ENCODE measurements at places on chromosomes 16 and 17. TPM values are rescaled to one million over a fixed set of nuclear protein-coding genes. Genes with fewer than 3 reads are reported as not detected.

DNA sequence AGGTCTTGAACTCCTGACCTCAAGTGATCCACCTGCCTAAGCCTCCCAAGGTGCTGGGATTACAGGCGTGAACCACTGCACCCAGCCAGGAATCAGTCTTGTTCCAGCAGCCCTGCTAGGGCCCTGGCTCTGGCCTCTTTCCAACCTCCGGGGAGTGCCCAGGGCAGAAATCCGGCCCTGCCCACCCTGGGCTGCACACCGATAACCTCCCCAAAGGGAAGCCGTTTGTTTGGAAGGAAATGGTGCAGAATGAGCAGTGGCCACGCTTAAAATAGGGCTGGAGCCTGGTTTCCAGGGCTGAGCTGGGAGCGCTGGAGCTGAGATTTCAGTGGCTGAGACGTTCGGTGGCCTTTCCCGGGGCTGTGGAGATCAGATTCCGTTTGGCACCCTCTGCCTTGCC lies 17.8 kb upstream of the EMP2 start:
- no peak for DNase-seq

- DNase-seq = no peak
Measured at GRCh38 chr17:18017958-18018357, 21.0 kb downstream of the ATPAF2 start.

The GP1BA gene
- total RNA-seq = not detected

DNA sequence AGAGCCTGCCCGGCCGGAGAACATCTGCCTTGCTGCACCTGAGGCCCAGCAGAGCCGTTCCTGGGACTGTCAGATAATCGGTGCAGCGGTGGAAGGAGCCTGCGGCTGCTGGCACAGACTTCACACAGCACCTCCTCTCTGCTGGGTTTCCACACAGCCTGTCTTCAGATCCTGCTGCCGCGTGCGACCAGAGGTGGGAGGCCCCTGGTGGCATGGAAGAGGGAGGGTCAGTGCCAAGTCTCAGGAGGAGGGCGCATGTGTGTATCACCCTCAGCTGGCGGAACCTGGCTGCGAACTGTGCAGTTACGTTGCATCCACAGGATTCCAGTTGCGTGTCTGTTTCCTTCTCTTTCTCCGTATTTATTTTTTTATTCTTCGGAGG lies 3.3 kb downstream of the CDK5R1 start:
- no peak for DNase-seq

The CAVIN1 gene
- 287 TPM for total RNA-seq

The SPATA33 gene
- total RNA-seq = 21.9 TPM

DNA sequence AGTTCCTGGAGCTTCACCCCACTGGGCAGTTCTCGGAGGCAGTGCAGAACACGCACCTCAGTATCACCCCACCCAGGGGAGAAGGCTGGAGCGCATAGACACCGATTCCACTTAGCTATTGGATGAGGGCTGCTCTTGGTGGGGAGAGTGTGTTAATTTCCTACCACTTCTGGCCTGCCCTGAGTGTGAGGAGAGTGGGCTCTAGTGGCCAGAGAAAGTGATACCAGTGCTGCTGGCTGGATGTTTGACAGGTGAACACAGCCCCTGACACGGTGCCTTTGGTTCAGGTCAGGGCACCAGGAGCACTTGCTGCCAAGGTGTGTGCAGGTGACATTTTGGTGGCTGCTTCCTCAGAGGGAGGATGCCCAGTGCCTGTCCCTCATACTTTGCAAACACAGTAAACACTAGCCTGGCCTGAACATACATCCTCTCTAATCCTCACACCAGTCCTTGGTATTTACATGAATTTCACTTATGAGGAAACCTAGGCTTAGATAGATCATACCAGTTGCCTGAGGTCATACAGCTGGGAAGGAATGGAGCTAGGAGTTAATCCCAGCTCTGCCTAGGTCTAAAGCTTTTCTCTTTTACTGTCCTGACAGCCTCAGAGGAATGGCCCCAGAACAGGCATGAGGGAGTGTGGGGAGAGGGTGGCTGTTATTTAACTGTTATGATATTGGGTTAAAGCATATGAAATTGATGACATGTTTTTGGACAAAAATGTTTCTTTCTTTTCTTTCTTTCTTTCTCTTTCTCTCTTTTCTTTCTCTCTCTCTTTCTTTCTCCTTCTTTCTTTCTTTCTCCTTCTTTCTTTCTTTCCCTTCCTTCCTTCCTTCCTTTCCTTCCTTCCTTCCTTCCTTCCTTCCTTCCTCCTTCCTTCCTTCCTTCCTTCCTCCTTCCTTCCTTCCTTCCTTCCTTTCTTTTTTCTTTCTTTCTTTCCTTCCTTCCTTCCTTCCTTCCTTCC lies 21.0 kb upstream of the ITGAX start:
- peak; percentile 54 for DNase-seq

DNA sequence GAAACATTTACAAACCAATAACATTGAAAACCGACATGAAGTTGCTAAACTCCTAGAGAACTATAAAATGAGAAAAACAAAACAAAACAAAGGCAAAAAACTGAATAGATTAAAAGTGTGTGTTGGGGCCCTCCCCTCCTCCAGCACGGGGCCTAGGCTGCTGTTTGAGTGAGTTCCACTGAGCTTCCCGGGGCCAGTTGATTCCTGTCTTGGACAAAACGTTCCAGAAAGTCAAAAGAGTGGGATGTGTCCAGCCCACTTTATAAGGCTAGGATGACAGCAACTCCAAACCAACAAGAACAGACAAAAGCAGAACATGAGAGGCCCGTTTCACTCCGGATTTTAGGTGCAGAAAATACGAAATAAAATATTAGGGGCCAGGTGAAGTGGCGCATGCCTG lies 11.6 kb upstream of the CSNK1D start:
- DNase-seq = no peak

- peak; percentile 76 for DNase-seq
Measured at GRCh38 chr16:69888005-69888590, 63.0 kb upstream of the CLEC18A start.

The FBXL19 gene
- total RNA-seq = 51.9 TPM

DNA sequence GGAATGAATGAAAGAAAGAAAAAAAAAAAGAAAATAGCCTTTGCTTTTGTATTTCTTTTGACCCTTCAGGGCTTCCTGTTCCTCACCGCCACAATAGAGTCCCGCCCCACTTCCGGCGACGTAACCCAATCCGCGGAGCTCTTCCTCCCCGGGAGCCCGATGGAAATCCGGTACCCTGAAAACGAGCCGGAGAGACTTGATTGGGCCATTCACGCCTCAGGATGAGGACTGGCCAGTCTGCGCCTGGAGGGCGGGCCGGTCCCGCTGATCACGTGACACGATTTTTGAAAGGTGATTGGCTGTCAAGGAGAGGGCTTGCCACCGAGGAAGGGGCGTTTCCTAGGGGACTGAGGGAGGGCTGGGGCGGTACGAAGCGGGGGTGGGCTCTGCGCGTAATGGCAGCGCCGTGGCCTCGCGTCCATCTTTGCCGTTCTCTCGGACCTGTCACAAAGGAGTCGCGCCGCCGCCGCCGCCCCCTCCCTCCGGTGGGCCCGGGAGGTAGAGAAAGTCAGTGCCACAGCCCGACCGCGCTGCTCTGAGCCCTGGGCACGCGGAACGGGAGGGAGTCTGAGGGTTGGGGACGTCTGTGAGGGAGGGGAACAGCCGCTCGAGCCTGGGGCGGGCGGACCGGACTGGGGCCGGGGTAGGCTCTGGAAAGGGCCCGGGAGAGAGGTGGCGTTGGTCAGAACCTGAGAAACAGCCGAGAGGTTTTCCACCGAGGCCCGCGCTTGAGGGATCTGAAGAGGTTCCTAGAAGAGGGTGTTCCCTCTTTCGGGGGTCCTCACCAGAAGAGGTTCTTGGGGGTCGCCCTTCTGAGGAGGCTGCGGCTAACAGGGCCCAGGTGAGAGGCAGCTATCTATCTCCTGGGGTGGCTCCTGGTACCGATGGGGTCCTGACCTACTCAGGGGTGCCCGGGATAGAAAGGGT lies at the start of the genes PSME3IP1 and RSPRY1:
PSME3IP1 (minus strand) TSS at position 95 of the 927 bp plus-strand sequence. CDS start 12,185 bp downstream, outside the sequence.
RSPRY1 (plus strand) TSS at position 385 of the 927 bp plus-strand sequence. CDS start 18,330 bp downstream, outside the sequence.
- peak; percentile 99 for DNase-seq

- DNase-seq = no peak
Measured at GRCh38 chr16:5581908-5582307, 484.3 kb upstream of the EEF2KMT start.
